Hair follicular keratinocyte (primary cell): ENCODE measurements at places on chromosomes 6 and 20. TPM values are rescaled to one million over a fixed set of nuclear protein-coding genes. Genes with fewer than 3 reads are reported as not detected.

The EBF4 gene
- 0.15 and 0.39 TPM in 2 replicates for total RNA-seq

The RALGAPA2 gene
- total RNA-seq: 4.2 TPM in 2 replicates

The SAPCD1 gene
- 0.70 and 1.5 TPM in 2 replicates for total RNA-seq

The PRKN gene
- 0.39 TPM in 1 of 2 replicates, not detected in the other for total RNA-seq

The PRSS16 gene
- 6.2 and 12.2 TPM in 2 replicates for total RNA-seq

The TXLNB gene
- total RNA-seq: not detected in 2 replicates

The RAET1L gene
- total RNA-seq: 0.78 and 1.1 TPM in 2 replicates

The BPI gene
- not detected in 2 replicates for total RNA-seq
